ENCODE measurements at places on chromosomes 2 and 18.

- DNase-seq: peak; percentile 82
Observed at GRCh38 chr2:160429248-160430000, 64.2 kb downstream of the RBMS1 start.

GRCh38 chr2:71778936-71779773, 325.8 kb downstream of the DYSF start:
- no peak for DNase-seq

GRCh38 chr2:240991378-240992263, 6.8 kb upstream of the SNED1 start:
- DNase-seq: no peak

- peak; percentile 35 for DNase-seq
Observed at GRCh38 chr2:219254590-219255201, 978 bp upstream of the TUBA4A start.

GRCh38 chr2:226080334-226080733, 680.8 kb downstream of the NYAP2 start:
- no peak for DNase-seq

GRCh38 chr18:29154196-29154757, 977.3 kb upstream of the CDH2 start:
- DNase-seq: no peak

GRCh38 chr2:229748950-229749349, 34.6 kb upstream of the DNER start:
- DNase-seq: no peak

DNA sequence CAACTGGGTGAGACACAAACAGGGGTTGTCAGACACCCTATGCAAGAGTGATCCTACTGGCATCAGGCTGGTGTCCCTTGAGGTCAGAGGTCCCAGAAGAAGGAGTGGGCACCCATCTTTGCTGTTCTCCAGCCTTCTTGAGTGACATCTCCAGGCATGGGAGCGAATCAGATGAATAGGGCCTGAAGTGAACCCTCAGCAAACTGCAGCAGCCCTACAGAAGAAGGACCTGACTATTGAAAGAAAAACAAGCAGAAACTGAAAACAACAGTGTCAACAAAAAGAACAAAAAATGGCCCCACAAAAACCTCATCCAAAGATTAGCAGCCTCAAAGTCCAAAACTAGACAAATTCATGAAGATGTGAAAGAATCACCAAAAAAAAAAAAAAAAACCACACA, 1229.7 kb upstream of the CRIM1 start:
- peak; percentile 67 for DNase-seq

DNA sequence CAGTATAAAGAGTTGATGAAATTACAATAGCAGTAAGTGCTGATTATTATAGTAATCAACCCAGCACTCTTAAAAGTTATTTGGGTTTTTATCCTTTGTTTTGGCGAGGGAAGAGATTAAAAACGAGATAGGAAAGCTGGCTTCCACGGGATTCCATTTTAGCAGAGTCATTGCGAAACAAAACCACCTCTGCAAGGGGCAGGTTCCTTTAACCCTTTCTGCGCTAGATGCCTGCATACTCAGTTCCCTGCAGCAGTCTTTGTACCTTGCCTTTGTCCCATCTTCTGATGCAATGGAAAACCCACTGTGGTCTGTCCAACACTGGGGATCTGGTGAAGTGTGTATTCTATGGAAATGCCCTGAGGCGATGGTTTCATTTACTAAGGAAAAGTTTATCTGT, 2.7 kb downstream of the YPEL5 start:
- no peak for DNase-seq

DNA sequence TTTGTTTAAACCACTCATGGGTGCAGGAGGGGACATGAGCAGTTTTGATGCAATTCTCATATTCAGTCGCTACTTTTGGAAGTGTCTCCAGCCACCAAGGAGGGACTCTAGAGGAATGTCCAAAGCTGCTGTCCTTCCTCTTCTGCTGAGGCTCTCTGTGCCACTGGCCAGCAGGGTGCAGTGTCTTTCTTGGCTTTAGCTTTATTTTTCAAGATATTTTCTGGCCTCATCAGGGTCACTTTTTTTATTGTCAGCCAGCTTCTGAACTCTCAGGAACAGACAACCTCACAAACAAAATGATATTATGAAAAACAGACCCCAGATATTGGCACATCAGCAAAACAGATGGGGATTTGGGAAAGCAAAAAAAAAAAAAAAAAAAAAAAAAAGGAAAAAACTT, 289.3 kb upstream of the ZSWIM2 start:
- DNase-seq: no peak

GRCh38 chr2:234502285-234502918, 5.5 kb upstream of the ARL4C start:
- no peak for DNase-seq

GRCh38 chr18:58335223-58335622, 291.2 kb downstream of the NEDD4L start:
- no peak for DNase-seq

All from MM.1S (cell line).